Activated B cell treated with CpG ODN at 0.5 μM for 24 hours (primary cell): ENCODE measurements at places on chromosomes 3 and 15.

DNA sequence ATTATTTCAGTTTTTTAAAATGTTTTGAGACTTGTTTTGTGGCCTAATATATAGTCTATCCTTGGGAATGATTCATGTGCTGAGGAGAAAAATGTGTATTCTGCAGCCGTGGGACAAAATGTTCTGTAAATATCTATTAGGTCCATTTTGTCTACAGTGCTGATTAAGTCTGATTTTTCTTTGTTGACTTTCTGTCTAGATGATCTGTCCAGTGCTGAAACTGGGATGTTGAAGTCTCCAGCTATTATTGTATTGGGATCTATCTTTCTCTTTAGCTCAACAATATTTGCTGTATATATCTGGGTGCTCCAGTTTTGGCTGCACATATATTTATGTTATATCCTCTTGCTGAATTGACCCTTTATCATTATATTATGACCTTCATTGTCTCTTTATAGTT is 85.2 kb downstream of the UBE2E2 start:
- no peak for DNase-seq

GRCh38 chr15:25812073-25812472 is 51.1 kb downstream of the ATP10A start:
- DNase-seq: no peak

GRCh38 chr3:160876643-160877042 is 120.6 kb downstream of the PPM1L start:
- DNase-seq: no peak

- no peak for DNase-seq
Measured at GRCh38 chr3:10998542-10998941, 6.0 kb downstream of the SLC6A1 start.

GRCh38 chr15:68650901-68651709 is 72.3 kb downstream of the CORO2B start:
- DNase-seq: peak; percentile 46

DNA sequence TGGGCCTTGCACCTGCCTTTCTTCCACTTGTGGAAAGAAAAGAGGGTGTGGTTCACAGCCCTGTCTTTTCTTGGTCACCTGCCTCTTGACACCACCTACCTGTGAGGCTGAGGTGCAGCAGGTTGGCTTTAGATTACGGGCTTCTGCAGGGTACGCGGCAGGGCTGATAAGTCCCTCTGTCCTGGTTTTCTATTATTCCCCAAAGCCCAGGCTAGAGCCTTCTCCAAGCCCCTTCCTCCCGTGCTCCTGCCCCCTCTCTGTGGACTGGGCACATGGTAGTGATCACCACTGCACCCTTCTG is 44.8 kb upstream of the HACD2 start:
- DNase-seq: no peak

GRCh38 chr3:62567097-62568021 is 194.0 kb upstream of the FEZF2 start:
- DNase-seq: no peak
